CD4-positive, alpha-beta T cell treated with Interleukin-1 beta for 1 hour (primary cell): ENCODE measurements at places on chromosomes 2 and 18.

DNA sequence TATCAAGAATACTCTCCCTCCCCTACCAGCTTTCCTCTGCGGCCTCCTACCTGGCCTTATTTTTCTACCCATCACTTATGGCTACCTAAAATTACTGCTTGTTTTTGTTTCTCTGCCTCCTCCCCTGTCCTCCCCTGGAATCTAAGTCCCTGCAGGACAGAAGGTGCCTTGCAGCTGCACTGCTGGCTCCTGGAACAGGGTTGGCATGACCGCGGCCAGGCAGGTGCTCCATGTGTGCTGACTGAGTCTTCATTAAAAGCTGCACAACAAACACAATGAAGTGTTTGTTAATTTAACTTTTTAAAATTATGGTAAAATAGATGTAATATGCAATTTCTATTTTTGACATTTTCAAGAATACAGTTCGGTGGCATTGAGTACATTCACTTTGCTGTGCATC lies 171.9 kb upstream of the FHL2 start:
- DNase-seq: no peak

GRCh38 chr18:33277431-33277830 lies 163.1 kb downstream of the CCDC178 start:
- DNase-seq: no peak

GRCh38 chr2:47222826-47223554 lies 67.9 kb upstream of the STPG4 start:
- no peak for DNase-seq

DNA sequence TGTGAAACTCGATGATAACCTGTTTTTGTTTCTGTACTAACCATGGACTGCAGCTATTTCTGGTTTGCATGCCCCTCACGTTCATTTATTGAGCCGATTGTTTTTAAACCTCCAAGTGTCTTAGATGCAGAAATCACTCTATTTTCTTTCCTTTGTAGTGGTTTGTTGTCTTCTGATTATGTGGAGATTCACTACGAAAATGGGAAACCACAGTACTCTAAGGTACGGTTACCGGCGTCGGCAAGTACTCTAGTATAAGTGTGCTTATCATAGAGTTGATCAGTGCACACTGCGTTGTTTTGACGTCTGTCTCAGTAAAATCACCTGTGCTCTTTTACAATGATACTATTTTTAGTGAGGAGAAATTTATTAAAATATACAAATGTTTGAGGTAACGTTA lies 87.4 kb downstream of the ADAM23 start:
- DNase-seq: peak; percentile 57

DNA sequence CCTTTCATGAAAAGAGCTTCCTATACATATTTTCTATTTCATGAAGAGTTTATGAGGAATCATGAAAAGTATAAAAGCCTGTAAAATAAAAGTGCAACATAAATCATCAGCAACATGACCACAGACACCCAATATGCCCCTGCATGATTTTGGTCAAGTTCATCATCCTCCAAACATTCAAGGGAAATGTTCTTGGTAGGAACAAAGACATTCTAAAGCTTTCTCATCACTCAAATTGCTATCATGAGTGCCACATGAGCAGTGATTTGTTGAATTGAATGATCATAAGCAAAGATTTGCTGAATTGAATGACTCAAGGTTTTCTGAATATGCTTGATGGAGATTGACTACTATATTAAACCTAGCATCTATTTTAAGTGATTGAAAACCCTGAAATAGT lies 172.2 kb downstream of the MBD2 start:
- DNase-seq: no peak

DNA sequence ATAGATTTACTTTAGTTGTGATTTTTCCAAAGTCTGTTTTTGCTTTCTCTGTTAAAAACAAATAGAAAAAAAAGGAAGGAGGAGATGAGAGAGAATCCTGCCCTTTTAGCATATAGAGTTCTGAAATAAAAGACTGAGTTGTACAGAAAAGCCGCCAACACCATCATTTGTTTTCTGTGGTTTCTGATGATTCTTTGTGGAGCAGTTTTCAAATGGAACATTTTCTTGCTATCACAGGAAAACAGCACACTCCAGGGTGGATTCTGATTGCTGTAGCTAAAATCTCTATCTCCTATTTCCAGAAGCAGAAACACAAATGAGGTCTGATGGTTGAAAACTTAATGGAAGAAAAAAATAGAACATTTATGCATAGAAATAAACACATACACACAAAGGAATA lies 144.6 kb upstream of the L3MBTL4 start:
- DNase-seq: no peak

GRCh38 chr2:135773917-135774316 lies 32.3 kb downstream of the UBXN4 start:
- no peak for DNase-seq

DNA sequence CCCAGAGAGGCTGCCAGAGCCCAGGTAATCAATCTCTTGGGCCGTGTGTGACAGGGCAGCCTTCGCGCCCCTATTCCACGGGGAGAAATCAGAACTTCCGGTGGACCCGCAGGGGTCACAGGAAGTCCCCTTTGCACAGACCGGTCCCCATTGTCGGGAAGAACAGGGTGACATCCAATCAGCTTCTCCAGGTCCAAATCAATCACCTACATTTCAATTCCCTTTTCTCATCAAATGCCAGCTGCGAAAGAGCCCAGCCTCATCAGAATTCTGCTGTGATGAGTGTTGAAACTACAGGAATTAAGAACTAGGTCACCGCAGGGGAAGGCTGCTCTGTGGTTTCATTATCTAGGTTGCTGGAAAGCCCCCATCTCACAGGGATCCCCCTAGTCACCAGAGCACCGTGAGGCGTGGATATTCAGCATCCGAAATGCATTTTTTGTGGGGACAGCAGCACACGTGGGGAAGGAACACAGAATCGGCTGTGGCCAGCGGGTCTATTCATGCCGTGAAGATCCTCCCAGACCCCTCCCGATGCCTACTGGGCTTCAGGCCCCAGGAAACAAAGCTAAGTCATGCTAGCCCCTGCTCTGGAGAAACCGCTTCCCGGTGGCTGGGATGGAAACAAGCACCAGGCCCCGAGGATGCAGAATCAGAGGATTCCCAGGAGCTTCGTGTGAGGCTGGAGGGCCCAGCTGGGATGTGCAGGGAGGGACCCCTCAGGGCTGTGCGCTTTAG lies 193.7 kb upstream of the ID2 start:
- DNase-seq: peak; percentile 85

DNA sequence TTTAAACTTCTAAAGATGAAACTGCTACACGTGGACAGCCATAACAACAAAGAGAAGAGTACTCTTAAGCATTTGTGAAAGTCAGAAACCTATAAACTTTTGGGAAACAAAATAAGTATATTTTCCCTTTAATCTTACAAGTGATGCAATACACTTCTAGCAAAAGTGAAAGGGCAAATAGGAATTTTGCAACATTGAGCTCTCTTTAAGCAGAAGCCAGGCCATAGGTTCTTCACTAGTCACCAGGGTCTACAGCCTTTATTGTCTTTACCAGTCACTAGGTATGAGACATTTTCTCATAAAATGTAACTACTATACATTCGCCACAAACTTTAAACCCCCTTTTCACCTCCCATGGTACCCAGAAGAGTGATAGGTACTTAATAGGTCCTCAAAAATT lies 37.5 kb downstream of the SCN1A start:
- DNase-seq: no peak

GRCh38 chr2:176503776-176504175 lies 234.5 kb downstream of the MTX2 start:
- no peak for DNase-seq

GRCh38 chr2:157866202-157866601 lies 9.9 kb downstream of the ACVR1 start:
- no peak for DNase-seq

DNA sequence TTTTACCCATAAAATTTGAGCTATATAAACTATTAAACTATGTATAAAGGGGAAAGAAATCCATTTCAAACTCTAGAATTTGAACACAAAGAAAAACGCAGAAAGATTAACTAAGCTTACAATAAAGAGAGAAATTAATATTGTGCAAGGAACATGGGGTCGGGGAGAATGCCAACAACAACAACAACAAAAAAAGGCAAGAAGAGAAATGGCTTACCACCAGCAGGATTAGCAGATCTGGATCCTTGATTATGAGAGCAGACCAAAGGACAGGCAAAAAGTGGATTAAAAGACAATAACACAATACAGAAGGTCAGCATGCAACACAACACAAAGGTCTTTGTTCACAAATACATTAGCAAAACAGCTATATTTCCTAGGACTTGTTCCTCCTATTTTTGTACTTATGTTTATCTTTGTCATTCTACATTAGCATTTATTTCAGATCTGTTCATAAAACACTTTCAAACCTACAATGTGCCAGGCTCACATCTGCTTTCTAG lies 103.4 kb upstream of the RNU4ATAC start:
- DNase-seq: no peak

GRCh38 chr2:217669831-217670230 lies 333.0 kb downstream of the TNS1 start:
- no peak for DNase-seq

GRCh38 chr18:37391698-37392548 lies 173.7 kb downstream of the CELF4 start:
- DNase-seq: no peak

DNA sequence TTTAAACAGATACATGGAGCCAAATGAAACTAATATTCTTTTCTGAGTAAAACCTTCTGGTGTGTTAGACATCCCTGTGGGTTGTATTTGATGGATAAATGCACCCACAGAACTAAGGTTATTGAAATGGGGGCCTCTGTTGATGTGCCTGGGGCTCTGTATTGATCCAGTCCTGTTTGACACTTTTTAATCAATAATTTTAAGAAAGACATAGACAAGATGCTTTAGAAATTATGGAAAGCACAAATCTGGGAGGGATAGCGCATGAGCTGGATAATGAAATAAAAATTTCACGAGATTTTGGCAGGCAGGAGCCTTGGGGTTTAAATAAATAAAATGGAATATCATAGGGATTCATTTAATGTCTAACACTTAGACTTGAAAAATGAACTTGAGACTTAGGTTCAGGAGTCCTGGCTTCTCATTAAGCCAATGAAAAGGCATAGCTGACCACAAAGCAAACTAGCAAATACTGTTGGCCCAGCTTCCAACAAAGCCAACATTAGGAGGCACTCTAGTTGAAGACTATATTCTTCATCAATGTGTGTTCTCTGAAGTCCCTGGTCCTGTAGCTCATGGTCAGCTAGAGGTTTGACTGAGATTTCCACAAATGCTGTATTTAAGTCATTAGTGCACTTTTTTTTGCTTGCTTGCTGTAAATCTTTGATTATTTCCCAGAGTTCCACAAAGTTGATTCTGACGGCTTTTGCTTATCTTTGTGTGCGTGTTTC lies 64.2 kb upstream of the SH3RF3 start:
- no peak for DNase-seq

DNA sequence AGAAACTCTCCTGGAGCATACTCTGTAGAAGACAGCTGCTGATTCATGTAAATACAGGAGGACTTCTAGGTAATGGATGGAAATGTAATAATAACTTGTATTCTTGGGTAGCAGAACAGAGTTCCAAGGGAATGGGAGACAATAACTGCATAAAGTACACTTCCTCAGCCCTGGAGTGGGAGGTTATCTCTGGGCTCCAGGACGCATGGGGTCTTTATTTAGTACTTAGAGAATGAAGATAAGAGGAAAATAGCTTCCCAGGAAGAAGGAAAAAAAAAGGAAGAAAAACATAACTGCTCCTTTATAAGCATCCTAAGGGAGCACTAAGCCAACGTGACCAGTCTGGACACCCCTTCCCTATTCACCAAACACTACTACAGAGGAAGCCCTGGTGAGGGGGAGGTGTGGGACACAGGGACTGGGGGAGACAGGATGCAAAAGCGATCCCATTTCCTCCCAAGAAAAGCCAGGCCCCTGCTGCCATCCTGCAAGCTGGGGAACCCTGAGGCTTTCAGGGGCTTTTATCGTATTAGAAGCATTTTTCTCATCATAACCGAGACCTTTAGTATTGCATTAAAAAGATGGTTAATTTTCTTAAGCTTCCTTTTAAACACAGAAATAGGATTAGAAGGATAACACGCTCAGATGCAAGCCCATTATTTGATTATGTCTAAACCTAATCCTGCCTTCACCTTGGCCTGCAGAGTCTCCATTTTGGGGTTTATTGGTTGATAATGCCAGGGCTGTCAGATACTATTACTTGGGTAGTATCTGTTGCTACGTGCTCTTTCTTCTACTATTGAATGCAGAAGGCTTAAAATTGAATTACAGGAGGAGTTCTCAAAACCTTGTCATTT lies 78.5 kb downstream of the KLF7 start:
- no peak for DNase-seq

DNA sequence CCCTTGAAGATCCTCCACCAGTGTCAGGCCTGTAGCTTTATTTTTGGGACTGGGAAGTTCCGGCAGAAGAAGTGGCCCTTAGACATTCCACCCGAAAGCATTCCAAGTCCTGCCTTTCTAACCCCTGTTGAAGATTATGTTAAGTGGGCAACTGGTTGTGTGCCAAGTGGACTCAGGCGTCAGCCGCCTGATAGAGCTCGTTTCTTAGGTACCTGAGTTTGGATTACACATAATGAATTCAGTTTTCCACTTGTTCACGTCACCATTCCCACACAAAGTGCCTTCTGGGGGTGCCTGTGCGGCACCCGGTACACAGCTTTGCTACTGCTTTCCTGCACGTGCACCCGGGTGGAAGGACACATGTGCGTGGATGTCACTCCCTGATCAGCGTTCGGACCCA lies 156.5 kb downstream of the PTGR3 start:
- DNase-seq: no peak

DNA sequence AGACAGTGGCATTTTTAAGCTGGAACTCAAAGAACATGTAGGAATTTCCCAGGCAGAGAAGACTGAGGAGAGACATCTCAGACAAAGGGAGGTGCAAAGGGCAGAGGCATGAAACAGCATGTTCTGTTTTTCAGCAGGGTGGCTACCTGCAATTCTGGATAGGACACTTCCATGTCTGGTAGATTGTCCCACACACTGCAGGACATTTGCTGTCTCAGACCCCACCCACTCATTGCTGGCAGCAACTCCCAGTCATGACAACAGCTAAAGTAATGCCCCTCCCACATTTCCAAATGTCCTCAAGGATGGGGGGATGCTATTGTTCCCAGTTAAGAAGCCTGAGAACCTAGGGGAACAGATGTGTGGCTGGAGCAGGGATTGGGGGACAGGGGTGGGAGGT lies 40.8 kb downstream of the ANKRD44 start:
- no peak for DNase-seq

DNA sequence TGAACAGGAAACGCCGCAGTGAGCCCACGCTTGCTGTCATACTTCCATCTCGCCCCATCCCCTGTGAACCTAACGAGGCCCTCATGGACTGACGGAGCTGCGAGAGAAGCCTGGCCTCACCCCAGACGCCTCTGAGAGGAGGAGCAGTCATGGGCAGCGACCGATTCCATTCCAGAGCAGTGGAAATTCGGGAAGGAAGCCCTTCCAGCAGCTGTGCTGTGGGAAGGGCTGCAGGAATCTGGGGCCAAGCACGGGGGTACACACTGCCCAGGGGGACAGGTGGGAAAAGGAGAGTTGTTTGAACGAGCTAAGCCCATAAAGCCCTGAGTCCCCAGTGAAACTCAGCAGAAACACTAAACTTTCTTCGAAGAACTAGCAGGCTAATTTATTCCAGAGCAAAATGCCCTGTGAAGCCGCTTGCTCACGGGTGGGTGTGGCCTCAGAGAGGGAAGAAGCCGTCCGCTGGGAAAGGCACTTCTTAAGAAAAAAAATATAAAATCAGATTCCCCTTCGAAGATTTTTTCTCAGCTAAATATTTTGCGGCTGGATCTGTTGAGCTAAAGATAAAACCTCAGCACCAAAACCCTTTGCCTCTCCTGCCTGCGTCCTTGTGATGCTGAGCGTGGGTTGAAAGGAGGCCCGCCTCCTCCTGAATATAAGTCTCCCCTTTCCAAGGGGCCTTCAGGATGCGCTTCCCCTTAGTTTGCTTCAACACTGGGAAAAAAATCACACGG lies 38.2 kb downstream of the ANKMY1 start:
- no peak for DNase-seq
